ENCODE measurements at places on chromosomes 1 and 21.

DNA sequence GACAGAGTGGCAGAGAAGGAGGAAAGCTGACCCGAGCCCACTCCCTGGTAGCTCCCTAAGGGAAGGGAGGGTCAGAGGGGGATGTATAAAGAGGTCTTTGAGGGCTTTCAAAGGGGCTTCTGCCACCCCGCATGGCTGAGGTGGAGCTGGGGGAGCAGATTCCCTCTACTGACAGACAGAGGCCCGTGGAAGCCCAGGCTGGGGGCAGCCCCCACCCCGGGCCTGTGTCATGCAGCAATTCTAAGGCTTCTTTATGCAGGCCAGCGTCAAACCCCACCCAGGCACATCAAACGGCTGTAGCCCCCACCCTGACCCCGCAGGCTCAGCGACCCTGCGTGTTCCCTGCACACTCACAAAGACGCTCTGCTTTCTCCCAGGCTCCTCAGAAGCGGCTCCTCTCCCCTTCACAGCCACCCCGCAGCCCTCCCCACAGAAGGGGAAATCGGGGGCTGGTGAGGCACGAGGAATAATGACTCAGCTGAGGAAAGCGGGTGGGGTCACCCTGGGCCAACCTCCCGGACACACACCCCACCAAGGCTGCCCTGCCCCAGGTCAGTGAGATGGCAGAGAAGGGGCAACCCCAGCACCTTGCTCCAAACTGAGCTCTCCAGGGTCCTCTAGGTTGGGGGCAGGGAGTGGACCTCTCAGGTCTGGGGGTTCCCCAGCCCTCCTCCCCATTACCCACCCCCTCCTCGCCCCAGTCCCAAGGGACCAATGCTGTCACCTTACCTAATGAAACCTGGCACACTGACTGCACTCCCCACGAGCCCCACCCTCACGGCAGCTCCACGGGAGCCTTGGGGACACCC, 10.8 kb downstream of the SLC45A3 start:
- DNase-seq, result peak; percentile 84

DNA sequence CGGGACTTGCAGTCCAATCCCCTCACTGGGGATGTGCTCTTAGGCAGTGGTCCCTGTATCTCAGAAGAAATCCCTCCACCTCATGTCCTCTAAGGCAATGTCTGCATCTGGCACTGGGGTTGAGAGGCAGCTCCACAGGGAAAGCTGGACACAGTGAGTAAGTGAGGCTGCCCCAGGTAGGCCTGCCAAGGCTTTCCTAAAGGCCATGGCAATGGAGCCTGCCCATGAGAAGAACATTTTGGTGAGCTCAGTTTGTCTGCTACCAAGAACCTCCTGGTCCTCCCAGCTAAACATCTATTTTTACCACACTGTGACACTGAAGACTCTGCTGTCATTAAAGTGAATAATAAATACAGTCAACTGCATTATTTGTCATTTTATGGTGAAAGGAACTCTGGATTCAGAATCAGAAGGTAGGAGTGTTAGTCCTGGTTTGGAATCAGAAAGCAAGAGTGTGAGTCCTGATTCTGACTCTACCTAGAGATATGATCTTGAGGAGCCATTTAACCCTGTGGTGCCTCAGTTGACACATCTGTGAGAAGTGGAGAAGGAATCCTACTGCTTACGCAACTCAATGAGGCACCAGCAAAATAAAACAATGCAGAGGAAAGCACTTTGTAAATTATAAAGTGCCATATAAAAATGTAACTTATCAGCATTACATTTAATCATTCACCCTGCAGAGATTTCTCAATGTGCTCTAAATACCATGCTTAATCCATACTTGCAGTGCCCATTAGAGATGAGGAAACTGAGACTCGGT, 41.0 kb downstream of the TBX15 start:
- no peak for DNase-seq

DNA sequence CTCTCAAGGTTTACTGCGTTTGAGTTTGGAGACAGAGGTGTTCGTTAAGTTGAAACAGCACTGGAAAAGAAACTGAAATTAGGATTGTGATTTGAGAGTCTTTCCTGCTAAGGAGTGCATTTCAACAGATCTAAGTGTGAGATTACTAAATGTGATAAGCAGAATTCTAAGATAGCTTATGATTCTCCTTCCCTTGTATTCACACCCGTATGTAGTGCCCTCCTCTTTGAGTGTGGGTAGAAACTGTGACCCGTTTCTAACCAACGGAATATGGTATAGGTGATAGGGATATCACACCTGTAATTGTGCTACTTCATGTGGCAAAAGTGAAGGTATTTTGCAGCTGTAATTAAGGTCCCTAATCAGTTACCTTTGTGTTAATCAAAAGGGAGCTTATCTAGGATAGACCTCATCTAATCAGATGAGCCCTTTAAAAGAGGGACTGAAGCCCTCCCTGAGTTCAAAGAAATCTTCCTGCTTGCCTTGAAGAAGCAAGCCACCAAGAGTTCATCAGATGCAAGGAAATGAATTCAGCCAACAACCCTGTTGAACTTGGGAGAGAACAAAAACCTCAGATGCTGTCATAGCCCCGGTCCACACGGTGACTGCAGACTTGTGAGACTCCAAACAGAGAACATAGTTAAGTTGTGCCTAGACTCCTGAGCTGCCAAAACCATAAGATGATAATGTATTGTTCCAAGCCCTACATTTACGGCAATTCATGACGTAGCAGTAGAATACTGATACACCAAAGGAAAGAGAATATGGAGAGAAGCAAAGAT, 12.6 kb upstream of the IL12RB2 start:
- DNase-seq, result no peak

DNA sequence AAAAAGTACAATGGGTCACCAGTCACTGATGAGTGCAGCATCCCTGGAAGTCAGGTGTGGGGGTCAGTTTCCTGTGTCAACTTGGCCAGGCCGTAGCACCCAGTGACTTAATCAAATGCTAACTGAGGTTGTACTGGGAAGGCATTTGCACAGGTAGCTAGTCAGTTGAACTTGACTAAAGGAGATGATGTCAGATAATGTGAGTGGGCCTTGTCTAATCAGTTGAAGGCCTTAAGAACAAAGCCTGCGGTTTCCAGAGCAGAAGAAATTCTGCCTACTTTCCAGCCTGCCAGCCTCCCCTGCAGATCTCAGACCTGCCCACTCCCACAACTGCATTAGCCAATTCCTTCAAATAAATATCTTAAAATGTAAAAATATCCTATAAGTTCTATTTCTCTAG, 57.1 kb downstream of the ERG start:
- no peak for DNase-seq

- DNase-seq, result peak; percentile 16
These were observed 13.4 kb downstream of the FBLIM1 start for GRCh38 chr1:15771836-15772515.

GRCh38 chr1:110040548-110040947, 6.1 kb downstream of the STRIP1 start:
- peak; percentile 55 for DNase-seq

DNA sequence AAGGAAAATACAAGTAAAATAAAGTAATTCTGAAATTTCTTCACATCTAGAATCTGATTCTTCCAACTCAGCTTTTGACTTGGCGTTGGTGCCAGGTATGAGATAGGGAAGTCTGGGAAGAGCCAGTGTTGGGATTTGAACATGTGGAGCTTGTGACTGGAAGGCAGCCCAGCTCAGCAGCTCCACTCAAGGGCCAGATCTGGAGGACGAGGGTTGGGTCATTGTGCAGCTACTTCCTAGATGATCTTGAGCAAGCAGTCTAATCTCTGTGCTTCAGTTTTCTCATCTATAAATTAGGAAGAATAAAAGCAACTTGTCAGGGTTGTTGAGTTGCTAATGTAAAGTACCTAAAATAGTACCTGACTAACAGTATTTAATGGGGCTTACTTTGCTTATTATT, 5.0 kb downstream of the ADARB1 start:
- peak; percentile 15 for DNase-seq

DNA sequence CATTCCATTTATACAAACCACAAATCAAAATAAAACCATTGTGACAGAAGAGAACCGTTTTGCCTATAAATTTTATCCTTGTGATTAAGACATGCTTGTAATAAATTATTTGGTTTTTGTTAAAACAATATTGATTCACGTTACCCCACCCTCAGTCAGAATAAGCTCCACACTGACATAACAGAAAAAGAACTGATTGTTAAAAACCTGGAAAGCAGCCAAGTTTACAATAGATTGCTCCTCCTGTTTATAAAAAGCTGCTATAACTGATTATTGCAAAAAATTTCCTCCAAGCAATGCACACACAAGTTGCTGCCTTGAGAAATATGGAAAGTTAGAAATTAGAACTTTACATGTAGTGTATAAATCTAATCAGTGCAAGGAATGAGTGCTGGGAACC, 263.5 kb downstream of the SETD4 start:
- DNase-seq, result no peak

- peak; percentile 71 for DNase-seq
These were observed 45.0 kb upstream of the KIRREL1 start for GRCh38 chr1:157948312-157949073.

- DNase-seq, result no peak
These were observed 204.7 kb downstream of the LHX8 start for GRCh38 chr1:75338616-75339483.

DNA sequence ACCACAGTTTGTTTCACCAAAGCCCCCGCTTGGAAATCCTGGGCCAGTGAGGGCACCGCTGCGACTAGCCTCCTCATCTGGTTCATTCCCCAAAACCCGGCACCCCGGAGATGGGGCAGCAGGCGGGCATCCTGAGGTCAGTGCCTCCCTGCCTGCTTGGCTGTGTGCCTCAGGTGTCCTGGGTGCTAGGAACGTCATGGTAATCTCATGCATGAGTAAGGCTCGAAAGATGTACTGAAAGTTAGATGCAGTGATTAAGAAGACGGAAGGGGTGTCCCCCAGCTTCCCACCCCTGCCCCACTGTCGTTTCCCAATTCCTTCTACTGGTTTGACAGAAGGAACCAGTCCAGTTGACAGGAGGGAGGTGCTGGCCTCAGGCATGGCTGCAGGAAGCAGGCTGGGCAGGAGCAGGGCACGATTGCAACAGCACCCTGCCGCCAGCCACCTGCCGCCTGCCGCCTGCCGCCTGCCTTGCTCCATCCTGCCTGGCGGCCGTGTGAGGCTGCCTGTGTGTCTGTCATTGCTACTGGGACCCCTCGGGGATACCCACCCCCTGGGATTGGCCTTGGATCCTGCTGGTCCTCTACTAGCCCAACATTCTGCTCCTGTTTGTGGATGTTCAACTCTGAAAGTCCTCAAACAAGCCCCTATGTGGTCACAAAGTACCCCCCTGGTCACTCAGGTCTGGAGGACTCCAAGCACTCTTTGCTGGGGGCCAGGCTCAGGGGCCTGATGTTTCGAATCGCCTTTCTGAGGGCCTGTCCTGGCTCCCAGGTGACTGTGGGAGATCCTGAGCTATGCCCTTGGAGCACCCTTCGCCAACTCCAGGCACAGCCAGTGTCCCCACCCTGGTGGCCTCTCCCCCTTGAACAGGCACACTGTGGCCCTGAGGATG, 73.0 kb upstream of the IFFO2 start:
- no peak for DNase-seq

DNA sequence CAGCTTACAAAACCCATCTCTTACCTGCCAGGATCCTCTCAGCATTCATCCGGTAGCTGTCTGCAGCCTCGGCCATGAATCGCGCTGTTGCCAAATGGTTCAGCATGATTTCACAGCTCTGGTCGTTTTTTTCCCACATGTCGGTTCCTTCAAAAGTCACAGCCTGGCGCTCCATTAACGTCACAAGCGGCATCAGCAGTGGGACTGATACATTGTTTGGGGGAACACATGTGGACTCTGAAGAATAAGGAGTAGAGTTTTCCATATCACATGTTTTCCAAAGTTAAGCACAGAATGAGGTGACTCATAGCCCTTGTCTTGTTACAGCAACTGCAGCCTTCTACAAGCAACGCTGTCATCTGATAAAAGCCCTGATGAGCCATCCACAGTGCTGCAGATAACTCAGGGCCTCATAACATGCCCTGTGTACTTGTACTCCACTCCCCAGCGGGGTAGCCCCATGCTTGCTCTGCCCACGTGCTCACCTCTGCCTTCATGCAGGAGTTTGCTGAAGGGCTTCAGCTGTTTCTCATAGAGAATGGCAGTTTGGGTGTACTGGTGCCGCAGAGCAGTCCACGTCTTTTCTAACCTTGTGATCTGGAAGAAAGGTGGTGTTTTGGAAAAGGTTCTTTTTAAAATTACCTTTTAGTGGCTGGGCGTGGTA, 114.2 kb downstream of the BCAR3 start:
- peak; percentile 80 for DNase-seq

- DNase-seq, result peak; percentile 35
These were observed 22.6 kb downstream of the ATP8B2 start for GRCh38 chr1:154347961-154348360.

- DNase-seq, result no peak
These were observed 113.4 kb upstream of the ATP1A1 start for GRCh38 chr1:116259663-116260062.

GRCh38 chr1:85976516-85977205, 179.9 kb downstream of the COL24A1 start:
- DNase-seq, result no peak

DNA sequence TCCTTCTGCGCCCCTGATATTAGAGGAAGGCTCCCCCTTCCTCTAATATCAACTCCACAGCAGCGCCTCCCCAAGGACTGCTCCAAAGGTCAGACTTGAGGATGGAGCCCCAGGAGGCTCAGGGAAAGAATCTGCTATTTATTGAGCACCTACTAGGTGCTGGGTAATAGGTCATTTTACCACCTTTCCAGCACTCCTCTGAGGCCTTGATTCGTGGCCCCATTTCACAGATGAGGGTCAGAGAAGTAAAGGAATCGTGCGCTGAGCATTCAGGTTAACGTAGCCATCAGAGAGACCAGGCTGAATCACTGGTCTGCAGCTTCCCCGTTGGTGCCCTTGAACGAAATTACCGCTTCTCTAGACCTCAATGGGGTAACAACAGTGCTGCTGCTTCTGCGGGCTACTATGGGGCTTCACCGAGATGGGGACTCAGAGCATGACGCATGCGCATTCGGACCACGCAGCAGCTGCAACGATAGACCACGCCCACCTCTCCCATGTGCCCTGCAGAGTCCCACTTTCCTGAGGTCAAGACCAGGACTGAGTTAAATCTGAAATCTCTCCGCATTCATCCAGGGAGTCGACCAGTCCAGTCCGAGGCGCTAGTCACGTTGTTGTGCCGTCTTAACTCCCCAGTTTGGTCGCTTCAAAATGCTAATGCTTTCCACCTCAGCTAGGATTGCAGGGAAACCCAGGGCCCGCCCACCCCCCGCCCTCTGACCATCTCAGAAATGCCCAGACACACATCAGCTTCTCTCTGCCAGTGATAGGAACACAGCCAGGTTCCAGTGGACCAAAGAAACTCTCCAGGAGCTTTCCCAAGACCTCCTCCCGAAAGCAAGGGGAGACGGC, 12.9 kb downstream of the CAMK2N1 start:
- DNase-seq, result peak; percentile 59

DNA sequence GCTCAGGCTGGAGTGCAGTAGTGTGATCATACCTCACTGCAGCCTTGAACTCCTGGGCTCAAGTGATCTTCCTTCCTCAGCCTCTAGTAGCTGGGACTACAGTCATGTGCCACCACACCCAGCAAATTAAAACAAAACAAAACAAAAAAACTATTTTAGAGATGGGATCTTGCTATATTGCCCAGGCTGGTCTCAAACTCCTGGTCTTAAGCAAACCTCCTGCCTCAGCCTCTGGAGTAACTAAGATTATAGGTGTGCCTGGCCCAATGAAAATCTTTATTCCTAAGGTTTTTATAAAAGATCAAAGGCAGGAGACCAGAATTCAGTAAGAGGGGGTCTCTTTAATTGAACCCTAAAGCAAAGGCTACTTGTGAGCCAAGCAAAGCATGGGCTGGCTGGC, 10.1 kb downstream of the INAVA start:
- no peak for DNase-seq

All from suppressor macrophage treated with lipopolysaccharide for 1 hour (primary cell).